ENCODE measurements at places on chromosomes 7 and 10.

DNA sequence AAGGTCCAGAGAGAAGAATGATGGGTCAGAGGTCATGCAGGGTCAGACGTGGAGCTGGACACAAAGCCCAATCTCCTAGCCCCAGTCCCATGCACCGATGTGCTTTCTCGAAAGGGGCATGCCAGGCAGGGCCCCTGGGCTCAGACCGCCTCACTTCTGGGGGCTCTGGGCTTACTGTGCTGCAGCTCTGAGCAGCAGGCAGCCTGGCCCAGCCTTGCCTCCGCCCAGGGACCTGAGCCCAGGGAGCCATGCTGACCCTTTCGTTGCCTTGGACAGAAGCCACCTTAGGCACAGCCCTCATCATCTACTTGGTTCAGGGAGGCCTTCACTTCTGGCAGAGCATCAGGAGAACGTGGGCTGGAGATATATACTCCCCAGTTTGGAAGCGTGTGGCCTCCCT lies 161.2 kb downstream of the GRK5 start:
- DNase-seq = no peak

GRCh38 chr10:62540389-62540788 lies 166.2 kb downstream of the ZNF365 start:
- DNase-seq = no peak

GRCh38 chr7:132351954-132352499 lies 224.2 kb downstream of the PLXNA4 start:
- DNase-seq = no peak

GRCh38 chr7:29375641-29376562 lies 181.3 kb downstream of the CHN2 start:
- DNase-seq = no peak

DNA sequence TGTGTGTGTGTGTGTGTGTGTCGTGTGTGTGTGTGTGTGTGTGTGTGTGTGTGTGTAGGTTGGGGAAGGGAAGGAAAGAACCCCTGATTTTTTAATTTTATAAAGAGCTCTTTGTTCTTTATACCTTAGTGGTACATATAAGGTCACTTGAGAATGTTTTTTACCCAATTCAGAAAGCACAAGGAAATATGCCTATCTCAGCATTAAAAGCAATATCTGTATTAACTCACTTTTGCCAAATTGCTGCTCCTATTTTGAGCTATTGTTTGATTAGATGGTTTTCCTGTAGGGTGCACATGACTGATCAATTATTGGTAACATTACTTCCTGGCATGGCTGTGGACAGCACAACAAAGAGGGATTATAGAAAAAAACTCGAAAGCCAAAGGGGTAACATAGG lies 60.5 kb downstream of the SEMA3D start:
- DNase-seq = no peak

- DNase-seq = no peak
These were observed 229.9 kb upstream of the MKLN1 start for GRCh38 chr7:131097662-131098376.

- peak; percentile 4 for DNase-seq
These were observed 31.2 kb downstream of the TBXAS1 start for GRCh38 chr7:139860090-139860775.

DNA sequence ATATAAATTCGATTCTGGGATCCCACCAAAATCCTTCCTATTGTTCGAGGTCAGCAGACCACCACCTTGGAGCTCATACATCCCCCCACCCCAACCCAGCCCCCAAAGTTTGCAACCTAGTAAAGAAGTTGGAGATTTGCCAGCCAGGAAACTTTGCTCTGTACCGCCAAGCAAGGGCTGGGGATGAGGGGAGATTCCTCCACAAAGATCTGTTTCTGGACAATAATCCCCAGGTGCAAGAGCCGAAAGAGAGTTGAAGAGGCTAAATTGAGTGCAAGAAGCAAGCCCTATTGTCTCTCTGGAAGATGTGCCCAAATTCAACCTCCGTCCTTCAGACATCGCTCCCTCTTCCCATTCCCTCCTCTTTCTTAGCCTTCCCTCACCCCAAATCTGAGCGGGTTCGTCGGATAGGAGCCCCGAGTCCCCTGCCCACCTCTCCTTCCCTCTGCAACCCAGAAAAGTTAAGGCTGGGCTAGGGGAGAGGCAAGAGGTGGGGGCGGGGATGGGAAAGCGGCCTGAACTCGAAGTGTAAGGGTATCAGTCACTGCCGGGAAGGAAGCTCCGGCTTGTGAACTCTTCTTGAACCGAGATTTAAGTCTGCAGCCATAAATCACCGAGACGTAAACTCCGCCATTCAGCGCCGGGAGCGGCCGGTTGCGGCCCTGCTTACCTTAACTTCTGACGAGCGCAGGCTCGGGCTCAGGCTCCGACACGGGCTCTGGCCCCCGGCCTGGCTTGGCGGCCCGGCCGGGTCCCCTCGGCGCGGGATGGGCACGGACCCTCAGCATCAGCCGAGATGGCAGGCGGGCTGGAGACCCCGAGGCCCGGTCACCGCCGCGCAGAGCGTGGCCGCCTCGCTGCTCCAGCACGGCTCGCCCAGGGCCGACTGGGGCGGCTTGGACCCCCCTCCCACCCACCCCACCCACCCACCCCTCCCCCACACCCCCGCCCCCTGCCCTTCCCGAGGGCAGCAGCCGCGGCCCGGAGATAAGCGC lies 10.8 kb upstream of the HOXA2 start:
- DNase-seq = no peak

DNA sequence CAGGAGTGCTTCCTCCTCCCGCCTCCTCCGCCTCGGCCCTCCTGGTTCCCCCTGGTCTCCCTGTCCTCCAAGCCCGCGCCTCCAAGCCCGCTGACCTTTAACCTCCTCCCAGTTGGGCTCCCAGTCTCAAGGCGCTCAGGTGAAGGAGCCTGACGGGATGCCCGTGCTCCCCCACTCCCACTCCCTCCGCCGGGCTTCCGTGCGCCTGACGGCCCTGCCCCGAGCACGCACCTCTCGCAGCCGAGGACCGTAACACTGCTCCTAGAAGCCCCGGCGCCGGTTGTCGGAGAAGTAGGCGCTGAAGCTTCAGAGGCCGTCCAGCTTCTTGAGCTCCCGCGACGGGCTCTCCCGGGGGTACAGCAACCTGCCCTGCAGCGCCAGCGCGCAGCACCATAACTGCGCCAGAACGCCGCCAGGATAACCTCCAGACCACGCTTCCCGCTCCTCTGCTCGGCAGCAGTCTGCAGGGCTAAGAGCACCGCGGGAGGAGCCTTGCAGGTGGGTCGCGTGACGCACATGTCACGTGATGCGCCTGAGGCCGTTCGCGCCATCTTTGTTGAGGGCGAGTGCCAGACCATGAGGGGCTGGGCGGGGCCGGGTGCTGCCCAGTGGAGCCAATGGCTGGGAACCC lies 71.0 kb upstream of the ZNF479 start:
- no peak for DNase-seq

DNA sequence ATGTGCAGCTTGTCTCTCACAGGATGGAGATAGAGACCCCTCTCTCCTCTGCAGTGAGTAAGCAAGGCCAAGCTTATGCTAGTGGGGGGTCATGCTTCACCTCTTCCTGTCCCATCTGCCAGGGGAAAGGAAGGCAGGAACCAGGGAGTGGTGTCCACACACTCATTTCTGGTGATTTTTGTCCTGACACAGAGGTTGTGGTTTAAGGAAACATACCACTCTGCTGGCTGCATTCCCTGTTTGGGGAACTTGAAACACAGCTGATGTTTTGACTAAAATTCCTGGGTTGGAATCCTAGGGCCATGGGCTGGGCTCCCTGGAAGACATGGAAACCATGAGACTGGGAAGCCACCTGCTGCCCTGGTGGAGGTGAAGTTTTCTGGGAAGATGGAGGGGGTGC lies 21.4 kb downstream of the C10orf120 start:
- no peak for DNase-seq

GRCh38 chr10:104835422-104835821 lies 194.3 kb downstream of the SORCS3 start:
- no peak for DNase-seq

- no peak for DNase-seq
These were observed 59.1 kb downstream of the PDGFA start for GRCh38 chr7:460374-461116.

DNA sequence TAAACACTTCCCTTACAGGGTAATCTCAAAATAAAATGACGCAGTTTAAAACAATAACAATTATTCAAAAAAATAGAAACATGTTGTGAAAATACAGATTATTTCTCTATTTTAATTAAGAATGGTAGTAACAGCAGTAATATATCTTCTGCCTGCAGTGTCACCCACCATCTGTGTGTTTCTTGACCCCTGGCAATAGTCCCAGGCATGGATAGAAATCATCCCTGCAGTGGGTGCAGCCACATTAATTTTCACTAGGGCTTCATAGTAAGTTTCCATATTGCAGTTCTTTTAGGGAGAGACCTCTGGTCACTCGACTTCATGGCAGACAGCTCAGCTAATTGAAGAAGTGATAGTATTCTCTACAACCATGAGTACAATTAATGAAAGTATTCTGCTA lies 470.1 kb upstream of the TEX47 start:
- DNase-seq = no peak

- no peak for DNase-seq
These were observed 161.8 kb upstream of the MTPN start for GRCh38 chr7:136138991-136139390.

DNA sequence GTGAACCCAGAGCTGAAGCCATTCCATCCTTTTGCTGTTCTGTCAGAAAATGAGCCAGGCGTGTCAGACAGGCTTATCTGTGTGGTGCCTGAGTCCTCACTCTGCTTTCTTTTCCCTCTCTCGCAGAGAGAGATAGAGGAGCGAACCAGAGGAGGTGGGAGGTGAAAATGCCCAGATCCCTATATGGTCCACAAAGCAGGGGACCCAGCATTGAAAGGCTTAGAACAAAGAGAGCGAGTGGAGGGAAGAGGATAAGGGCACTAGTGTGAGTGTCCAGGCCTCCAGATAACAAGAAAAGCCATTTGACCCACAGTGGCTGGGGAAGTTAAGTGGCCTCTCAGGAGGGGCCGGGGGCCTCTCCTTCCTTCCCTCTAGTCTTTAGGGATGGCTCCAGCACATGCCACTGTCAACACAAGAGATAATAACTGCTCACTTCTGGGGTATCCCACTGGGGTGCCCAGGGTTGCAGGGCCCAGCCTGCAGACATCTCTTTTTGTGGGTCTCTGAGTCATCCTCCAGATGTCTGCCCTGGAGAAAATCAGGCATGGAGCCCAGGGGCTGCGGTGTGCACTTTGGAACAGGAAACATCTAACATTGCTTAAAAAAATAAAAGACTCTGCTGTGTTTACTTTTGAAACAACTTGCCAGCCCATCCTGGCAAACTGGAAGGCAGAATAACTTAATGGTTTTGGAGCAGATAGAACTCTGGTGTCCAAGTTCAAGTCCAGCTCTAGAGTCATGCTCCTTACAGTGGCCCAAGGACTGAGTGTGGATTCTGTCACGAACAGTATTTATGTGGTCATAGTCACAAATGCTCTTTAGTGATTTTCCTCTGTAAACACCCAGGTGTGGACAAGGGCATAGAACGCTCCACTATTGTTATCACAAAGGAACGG lies 189.5 kb downstream of the CXCL12 start:
- no peak for DNase-seq

- DNase-seq = no peak
These were observed 1.3 kb upstream of the GFRA1 start for GRCh38 chr10:116274064-116274904.

- DNase-seq = no peak
These were observed 110.3 kb upstream of the ARID5B start for GRCh38 chr10:61791216-61791615.

GRCh38 chr10:131448883-131449282 lies 137.4 kb upstream of the TCERG1L start:
- DNase-seq = no peak

DNA sequence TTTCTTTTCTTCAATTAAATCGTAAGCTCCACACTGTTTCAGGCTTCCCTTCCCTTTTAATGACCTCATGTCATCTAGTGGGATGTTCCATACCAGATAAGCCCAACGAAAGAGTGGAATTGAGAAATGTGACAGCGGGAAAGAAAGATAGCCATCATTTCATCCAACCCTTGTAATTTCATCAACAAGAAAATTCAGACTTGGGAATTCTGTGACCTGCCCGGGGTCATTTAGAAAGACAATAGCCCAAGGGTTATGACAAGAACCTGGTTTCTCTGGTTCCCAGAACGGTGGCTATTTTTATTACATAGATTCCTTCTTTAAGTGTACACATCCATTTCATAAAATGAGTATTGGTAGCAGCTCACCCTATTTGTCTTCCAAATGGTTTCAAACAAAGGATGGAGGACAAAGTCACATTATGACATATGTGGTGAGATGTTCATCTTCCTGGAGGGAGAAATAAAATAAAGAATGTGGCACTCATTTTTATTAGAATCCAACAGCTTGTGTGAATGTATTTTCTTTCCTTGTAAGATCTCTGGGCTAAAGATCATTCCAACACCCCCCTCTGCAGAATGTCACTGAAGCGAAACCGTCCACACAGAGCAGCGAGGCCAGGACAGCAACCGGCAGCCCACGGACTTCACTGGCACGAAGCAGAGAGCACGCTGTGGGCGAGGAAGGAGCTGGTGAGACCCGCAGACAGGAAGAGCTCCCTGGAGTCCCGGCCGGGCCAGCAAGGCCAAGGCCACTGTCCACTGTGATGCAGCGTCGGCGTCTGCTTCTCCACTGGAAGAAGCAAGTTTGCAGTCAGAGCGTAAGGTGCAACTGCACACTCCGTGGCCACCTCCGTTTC lies 199.9 kb downstream of the KLF6 start:
- no peak for DNase-seq

GRCh38 chr10:116699471-116700150 lies 42.8 kb downstream of the HSPA12A start:
- no peak for DNase-seq

- DNase-seq = no peak
These were observed 700.5 kb upstream of the CELF2 start for GRCh38 chr10:10317151-10317550.

GRCh38 chr7:149284343-149284742 lies 22.3 kb downstream of the ZNF783 start:
- DNase-seq = peak; percentile 75

DNA sequence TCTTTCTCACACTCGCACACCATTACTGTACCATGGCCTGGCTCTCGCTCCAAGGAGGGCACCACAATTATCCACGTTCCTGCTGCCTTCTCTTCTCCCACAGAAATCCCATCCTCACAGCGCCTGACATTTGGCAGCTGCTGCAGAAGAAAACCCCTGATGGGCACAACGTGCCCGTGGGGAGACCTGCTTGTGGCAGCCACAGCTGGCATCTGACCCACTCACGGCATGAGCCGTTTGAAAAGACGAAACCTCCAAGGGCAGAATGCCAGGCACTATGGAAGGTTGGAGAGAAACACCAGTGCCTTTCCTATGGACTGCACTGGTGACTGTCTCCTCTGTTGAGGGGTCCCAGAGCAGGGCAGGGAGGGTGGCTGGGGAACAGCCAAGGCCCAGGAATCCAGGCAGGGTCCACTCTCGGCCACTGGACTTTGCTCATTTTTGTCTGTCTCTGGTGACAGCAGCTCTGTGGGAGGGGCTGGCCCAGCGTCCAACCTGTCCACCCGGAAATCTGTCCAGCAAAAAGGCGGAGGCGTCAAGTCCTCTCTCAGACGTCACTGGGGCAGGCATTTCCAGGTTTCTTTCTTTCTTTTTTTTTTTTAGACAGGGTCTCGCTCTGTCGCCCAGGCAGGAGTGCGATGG lies 61.0 kb upstream of the MKRN1 start:
- no peak for DNase-seq

All from CD4-positive, alpha-beta T cell treated with Interleukin-17A for 4 hours (primary cell).